ENCODE measurements at places on chromosomes 7 and 10. TPM values are rescaled to one million over a fixed set of nuclear protein-coding genes. Genes with fewer than 3 reads are reported as not detected.

The HTRA1 gene
- total RNA-seq, result 4.5 TPM

GRCh38 chr7:114531326-114531725, 116.7 kb downstream of the FOXP2 start:
- DNase-seq, result no peak

DNA sequence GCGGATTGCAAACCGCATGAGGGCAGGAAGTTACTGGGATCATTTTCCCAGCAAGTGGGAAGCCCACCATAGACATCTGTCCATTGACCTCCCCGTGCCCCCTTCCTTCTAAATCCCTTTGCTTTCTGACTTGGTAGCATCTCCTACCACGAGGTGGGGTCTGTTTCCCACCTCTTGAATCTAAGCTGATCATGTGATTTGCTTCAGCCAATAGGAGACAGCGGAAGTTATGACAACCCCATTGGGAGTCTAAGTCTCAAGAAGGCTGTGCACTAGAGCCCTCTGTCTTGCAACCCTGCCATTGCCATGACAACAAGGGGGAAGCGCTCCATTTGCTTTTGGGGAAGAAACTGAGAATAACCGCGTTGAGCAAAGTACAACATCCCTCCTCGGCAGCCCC, 39.2 kb upstream of the CARD11 start:
- DNase-seq, result no peak

- peak; percentile 92 for DNase-seq
These were observed 569.5 kb downstream of the TYW1 start for GRCh38 chr7:67566101-67566500.

DNA sequence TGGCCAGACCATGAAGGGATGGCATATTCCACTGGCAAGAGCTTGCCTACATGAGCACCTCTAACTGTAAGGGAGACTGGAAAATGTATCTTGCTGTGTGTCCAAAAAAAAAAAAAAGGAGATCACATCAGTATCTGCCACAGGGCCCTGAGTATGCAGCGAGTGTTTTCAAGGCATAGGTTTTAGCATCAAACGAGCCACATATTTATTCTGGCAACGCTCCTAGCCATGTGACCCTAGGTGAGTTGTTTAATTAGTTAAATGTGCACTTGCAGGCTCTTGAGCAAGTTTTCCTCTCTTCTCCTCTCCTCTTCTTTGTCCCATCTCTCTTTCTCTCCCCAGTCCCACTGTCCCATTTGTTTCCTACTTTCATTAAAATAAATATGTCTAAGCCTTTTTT, 428.7 kb upstream of the AKR1E2 start:
- DNase-seq, result no peak

All from G401 (cell line).